Right lung (tissue), 10 donors: ENCODE measurements at places on chromosomes 1 and 21. TPM values are rescaled to one million over a fixed set of nuclear protein-coding genes. Genes with fewer than 3 reads are reported as not detected.

C1orf116 gene
- 30.9 TPM for polyA plus RNA-seq

DNAJC28 gene
- 3.4 TPM for polyA plus RNA-seq

SPATA45 gene
- polyA plus RNA-seq = 0.37 TPM

RBP7 gene
- 1.1 TPM for polyA plus RNA-seq

BTG2 gene
- polyA plus RNA-seq = 46.8 TPM

HMGCS2 gene
- 0.53 TPM for polyA plus RNA-seq

SPRR1B gene
- not detected for polyA plus RNA-seq

SPATA46 gene
- polyA plus RNA-seq = 0.35 TPM

PTBP2 gene
- polyA plus RNA-seq = 72.7 TPM

BMP8A gene
- 0.64 TPM for polyA plus RNA-seq

AMY2A gene
- polyA plus RNA-seq = 0.14 TPM

KCNE2 gene
- 0.76 TPM for polyA plus RNA-seq

CNR2 gene
- 0.14 TPM for polyA plus RNA-seq

LCE1C gene
- polyA plus RNA-seq = not detected

ATP6V1G3 gene
- polyA plus RNA-seq = not detected

SELL gene
- 3.3 TPM for polyA plus RNA-seq

FOXO6 gene
- polyA plus RNA-seq = 2.1 TPM

MPL gene
- 0.91 TPM for polyA plus RNA-seq

PODN gene
- 10.4 TPM for polyA plus RNA-seq

SPAG17 gene
- 12.6 TPM for polyA plus RNA-seq

APCS gene
- not detected for polyA plus RNA-seq

AKR7A3 gene
- 2.3 TPM for polyA plus RNA-seq

INSRR gene
- polyA plus RNA-seq = not detected

EXTL1 gene
- 1.5 TPM for polyA plus RNA-seq

ZFP69B gene
- 7.5 TPM for polyA plus RNA-seq

NBPF8 gene
- polyA plus RNA-seq = 25.1 TPM

TSPAN1 gene
- polyA plus RNA-seq = 13.7 TPM

TMEM269 gene
- polyA plus RNA-seq = 1.4 TPM

WDR3 gene
- 20.6 TPM for polyA plus RNA-seq

RORC gene
- 10.7 TPM for polyA plus RNA-seq

GRHL3 gene
- polyA plus RNA-seq = 0.25 TPM

CLCA1 gene
- polyA plus RNA-seq = not detected

TRIM45 gene
- 17.8 TPM for polyA plus RNA-seq

AK5 gene
- polyA plus RNA-seq = 0.46 TPM

SPATA21 gene
- 0.21 TPM for polyA plus RNA-seq

EXTL2 gene
- polyA plus RNA-seq = 102 TPM

CELA3A gene
- polyA plus RNA-seq = not detected

GCSAML gene
- polyA plus RNA-seq = 0.81 TPM

FRRS1 gene
- 7.8 TPM for polyA plus RNA-seq

CDCA8 gene
- 16.2 TPM for polyA plus RNA-seq

CFHR5 gene
- polyA plus RNA-seq = not detected

SPTA1 gene
- 8.4 TPM for polyA plus RNA-seq

CFAP126 gene
- polyA plus RNA-seq = 9.2 TPM

HAO2 gene
- 0.33 TPM for polyA plus RNA-seq

SH2D5 gene
- 0.10 TPM for polyA plus RNA-seq

LRRC71 gene
- 3.3 TPM for polyA plus RNA-seq

CDC20 gene
- polyA plus RNA-seq = 30.4 TPM

TESK2 gene
- polyA plus RNA-seq = 9.2 TPM

KCNA2 gene
- 0.81 TPM for polyA plus RNA-seq

MIER1 gene
- 35.2 TPM for polyA plus RNA-seq

AMY1C gene
- 7.8 TPM for polyA plus RNA-seq

ATAD3C gene
- 3.6 TPM for polyA plus RNA-seq

S100A5 gene
- 0.23 TPM for polyA plus RNA-seq

OR2L8 gene
- polyA plus RNA-seq = not detected

KRTAP11-1 gene
- not detected for polyA plus RNA-seq
